ENCODE measurements at places on chromosomes 13 and 19.

- peak; percentile 75 for ATAC-seq
These were observed 15.4 kb downstream of the CEBPA start for GRCh38 chr19:33286899-33287298.

DNA sequence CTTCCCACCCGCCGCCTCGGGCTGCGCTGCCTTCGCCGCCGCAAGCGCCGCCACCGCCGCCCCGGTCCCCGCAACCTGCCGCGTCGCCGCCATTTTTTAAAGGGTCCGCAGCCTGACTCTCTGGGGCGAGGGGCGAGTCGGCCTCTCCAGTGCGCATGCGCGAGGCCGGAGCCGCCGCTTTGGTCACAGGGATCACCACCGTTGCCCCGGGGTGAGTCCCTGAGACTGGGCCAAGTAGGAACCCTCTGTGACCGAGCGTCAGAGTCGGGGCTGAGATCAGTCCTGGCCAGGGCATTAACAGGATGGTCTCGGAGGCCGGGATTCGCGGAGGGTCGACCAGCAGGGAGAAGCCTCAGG lies 42.6 kb downstream of the ZNF146 start:
- ATAC-seq: no peak

- ATAC-seq: no peak
These were observed 1.7 kb downstream of the FCGRT start for GRCh38 chr19:49514151-49514550.

DNA sequence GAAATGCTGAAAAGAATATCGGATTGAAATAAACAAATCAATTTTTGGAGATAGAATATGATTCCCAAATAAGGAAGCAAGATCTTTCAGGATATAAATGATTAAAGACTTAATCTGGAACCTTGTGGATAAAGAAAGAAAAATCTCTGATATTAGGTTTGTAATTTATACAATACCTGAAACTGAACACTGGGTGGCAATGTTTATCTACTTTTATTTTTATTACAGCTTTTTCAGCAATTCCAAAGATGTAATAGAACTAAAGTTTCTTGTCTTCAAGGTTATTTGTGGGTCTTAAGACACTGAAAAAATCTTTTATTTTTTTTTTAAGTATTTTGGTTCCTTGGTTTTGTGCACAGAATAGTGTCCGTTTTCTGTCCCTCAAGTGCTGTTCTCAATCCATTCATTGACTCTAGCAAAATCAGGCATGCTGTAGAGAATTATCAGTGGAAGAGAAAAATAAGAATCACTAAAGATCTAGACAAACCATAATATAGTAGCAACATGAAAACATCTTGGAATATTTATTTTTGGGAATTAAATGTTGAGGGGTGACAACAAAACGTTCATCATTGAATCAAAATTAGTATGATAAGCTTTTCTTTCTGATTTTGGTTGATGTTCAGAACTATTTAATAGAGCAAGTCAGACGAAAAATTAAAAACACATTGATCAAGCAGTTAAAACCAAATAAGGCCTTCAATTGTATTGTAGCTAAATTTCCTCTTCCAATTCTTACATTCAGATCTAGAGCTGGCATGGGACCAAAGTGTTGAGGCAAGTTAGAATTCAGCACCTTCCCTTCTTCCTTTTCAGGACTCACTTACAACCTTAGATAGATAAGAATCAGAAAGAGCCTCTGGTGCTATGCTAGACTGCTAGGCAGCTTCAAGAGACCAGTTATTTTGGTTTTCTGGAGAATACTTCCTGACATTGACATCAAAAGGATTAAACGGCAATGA lies 704.4 kb upstream of the PCDH20 start:
- ATAC-seq: no peak

- no peak for ATAC-seq
These were observed 19.3 kb downstream of the PPP1R12C start for GRCh38 chr19:55097864-55098715.

GRCh38 chr19:5231857-5232678 lies 108.5 kb downstream of the PTPRS start:
- no peak for ATAC-seq

DNA sequence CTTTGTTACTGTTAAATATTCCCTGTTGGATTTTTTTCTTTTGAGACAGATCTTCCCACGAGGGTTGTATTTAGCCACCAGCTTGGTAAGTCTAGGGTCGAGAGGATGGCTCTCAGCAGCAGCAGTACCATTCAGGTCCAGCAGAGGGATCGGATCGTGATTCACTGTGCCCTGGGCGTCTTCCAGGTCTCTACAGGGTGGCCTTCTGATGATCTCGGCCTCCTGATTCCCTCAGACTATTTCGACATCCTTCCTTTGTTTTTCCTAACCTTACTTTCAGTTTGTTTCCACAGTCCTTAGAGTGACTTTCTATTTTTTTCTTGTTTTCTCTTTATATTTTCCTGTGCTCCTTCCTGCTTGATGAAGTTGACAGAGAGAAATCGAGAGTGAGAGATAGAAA lies 1436.9 kb downstream of the UQCRFS1 start:
- ATAC-seq: no peak

DNA sequence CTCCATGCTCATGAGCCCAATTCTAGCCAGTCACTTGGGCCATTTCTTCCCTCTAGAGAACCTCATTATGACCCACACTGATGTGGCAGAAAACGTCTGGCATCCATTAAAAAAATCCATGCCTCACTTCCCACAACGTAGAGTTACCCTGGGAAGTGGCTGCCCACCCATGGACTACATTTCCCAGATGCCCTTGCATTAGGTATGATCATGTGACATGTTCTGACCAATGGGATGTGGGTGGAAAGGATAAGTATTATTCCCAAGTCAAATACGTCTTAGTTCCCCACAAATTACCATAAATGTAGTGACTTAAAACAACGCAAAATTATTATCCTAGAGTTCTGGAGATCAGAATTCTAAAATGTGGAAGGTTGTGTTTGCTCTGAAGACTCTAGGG lies 47.9 kb upstream of the ZNRF4 start:
- no peak for ATAC-seq

DNA sequence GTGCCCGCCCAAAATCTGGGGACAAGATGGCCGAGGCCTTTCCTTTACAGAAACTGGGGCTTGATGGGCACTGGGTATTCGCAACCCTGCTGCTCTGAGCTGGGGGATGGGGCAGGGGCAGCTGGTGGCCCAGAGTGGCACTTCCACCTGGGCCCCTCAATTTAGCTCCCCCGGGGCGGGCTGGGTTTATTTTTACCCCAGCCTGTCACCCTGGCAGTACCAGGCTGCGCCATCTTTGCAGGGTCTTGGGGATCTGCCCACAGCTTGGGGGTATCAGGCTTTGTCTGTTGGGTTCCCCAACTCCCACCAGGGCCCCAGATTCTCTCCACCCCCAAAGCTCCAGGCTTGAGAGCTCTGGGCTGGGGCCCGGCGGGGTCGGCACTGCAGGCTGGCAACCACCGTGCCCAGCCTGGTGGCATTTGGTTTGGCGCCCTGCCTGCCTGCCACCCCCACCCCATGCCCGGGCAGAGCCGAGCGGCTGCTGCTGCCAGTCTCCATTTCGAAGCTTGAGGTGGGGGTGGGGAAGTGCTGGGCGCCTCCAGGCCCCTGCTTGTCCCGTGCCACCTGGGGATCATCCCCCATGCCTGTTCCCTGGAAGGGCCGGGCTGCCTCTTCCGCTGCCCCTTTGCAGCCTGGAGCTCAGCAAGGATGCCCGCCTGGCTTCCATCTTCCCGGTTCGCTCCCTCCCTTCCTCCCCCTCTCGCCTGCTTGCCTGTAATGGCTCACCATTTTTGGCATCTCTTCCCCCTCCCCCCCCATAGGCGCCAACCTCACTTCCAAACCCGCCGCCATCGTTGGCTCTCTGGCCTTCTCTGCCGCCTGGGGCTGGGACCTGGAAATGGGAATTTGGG lies 11.4 kb downstream of the NFIX start:
- ATAC-seq: no peak

- peak; percentile 85 for ATAC-seq
These were observed 422 bp upstream of the MTUS2 start for GRCh38 chr13:28819735-28820098.

- no peak for ATAC-seq
These were observed 77.8 kb downstream of the TEX29 start for GRCh38 chr13:111398196-111398595.

DNA sequence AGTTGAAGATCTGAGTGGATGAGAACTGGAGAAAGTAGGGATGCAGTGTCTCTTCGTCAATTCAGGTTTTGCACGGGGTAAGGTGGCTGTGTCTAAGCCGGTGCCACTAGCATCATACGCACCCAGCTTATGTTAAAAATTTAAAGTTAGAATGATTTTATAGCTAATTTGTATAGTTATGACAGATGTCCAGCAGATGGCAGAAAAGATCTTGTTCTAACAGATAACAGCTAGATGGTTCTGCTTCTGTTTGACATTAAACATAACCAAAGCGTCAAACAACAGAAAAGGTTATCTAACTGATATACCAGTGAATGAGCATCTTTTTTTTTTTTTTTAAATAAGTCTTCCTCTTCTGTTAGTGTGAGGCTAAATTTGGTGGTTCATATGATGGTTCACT lies 18.8 kb upstream of the EDDM13 start:
- ATAC-seq: no peak

DNA sequence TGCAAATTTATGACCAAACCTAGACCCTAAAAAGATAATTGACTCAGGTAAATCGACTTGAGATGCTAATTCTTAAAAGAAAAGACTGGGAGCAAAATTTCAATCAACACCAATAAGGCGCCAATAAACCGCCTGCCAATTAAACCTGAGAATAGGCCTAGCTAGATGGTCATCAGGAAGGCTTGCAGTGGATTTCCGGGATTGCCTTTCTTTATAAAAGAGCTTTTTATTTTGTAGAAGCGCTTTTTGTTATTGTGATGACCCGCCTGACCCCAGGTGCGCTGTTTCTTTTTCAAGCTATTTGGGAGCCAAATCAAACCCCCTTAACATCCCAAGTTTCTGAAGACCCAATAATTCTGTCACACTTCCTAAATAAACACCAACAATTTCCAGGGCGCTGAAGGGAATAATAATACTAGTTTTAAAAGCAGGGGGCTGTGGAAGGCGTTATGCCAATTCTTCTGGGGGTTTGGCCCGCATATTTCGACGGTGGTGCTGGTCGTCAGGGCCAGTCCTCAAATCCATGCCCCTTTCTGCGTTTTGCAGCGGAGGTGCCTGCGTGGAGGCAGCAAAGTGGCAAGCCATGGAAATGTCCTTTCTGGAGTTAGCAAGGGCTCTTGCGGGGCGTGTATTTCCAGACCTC lies 2.9 kb upstream of the ZIC5 start:
- ATAC-seq: no peak

DNA sequence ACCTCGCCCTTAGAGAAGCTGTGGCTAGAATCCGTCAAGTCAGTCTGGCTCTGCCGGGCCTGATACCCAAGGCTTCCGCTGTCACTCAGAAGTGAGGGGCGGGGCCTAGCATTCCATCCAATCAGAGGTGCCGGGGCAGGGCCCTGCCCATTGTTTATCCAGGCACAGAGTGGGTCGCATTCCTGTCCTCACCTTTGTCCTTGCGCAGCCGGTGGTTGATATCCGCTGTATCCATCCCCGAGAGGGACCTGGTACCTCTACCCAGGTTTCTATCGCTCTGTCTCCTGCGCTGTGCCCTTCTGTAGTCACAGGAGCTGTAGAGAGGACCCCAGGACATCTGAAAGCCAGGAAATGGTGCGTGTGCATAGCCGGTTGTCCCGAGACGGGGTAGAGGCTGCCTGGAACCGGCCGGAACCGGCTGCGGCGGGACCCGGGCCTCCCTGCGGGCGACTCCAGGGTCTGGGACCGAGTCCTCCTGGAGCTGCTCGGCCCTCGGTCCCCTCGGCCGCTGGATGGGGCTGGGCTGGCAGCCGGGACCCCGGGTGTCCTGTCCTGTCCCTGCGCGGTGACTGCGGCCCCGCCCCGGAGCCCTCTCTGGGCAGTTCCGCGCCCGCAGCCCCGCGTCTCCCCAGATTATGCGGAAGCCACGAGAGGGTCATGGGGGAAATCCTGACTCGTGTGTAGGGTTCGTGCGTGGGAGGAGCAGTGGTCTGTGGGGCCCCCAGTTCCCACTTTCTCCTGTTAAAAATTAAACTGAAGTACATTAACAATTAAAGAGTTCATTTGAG lies at the start of gene ZNF763:
ZNF763 (plus strand) TSS at position 183 of the 788 bp plus-strand sequence; CDS start at position 352, 169 bp downstream.
- ATAC-seq: peak; percentile 98

DNA sequence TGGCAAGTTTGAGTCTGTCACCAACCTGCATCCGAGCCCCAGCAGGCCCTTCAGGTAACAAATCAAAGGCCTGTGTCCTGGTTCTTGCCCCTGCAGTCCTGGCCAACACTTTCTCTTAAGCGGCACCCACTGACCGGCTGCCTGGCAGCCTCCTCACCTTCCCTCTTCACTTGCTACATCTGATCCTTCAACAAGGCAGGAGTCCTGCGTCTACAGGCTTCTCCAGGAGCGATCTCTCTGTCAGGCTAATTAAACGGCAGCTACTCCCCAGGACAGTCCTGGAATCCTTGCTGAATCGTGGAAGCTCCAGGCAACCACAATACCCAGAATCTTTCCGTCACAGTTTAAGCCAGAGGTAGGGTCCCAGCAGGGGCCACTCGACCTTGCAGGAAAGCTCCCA lies 41.1 kb upstream of the GAS6 start:
- no peak for ATAC-seq

DNA sequence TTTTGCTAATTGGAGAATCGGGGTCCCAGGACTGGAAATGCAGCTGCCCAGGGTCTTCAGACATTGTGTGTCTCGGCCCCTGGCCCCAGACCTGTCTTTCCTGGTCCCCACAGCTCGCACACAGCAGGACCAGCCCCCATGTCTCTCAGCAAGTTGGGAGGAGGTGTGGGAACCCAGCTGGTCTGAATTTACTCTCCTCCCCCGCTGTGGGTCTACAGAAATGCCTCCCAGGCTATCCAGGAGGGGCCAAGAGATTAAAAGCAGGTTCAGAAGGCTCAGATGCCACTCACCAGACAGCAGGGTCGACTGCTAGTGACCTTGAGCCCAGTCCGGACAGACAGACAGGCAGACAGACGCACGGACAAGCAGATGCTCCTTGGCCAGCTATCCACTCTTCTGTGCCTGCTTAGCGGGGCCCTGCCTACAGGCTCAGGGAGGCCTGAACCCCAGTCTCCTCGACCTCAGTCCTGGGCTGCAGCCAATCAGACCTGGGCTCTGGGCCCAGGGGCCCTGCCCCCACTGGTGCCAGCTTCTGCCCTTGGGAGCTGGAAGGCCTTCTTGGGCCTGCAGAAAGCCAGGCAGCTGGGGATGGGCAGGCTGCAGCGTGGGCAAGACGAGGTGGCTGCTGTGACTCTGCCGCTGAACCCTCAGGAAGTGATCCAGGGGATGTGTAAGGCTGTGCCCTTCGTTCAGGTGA lies at the start of gene DAND5:
DAND5 (plus strand) TSS at position 285 of the 697 bp plus-strand sequence; CDS start at position 370, 85 bp downstream.
- ATAC-seq: no peak

Data from activated T-helper 17 cell treated with anti-CD3 and anti-CD28 coated beads, Interleukin-2, amount 50 U/mL, for 72 hours (primary cell).